ENCODE measurements at places on chromosomes 3 and 15.

DNA sequence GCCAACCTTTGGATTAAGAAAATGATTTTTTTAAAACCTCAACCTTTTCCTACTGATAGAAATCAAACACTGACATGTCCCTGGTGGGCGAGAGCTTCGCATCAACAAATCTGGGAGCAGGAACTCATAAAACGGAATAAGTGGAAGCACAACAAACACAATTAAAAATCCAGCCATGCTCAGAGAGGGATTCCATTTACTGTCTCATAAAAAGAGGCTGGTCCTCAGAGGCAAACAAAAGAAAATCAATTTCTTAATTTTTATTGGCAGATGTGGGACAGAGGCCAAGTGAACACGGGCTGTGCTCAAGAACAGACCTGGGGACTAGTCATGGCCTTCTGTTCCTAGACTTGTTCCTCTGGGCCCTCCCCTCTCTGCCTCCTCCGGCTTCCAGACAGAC, 214.5 kb downstream of the NTRK3 start:
- DNase-seq = no peak

GRCh38 chr3:23762214-23762613, 43.5 kb upstream of the UBE2E1 start:
- no peak for DNase-seq

- DNase-seq = no peak
Measured at GRCh38 chr15:43243020-43243645, 22.3 kb upstream of the EPB42 start.

GRCh38 chr3:140762746-140763145, 84.9 kb downstream of the TRIM42 start:
- no peak for DNase-seq

GRCh38 chr3:79306934-79307570, 460.7 kb downstream of the ROBO1 start:
- DNase-seq = no peak

DNA sequence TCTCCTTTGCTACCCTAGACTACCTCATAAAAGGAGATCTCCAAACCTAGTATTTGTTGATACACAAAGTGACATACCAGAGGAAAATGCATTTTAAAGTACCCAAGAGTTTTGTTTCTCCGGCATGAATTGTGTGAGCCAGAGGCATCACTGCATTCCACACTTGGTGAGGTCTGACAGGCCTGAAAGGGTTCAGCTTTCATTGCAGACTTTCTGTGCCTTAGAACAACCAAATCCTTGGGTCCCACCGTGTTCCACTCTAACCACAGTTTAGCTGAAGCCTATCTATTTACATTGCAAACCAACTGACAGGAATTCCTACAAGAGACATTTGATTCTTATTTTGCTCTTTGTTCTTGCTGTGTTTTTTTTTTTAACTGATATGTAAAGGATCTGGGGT, 21.0 kb upstream of the EID1 start:
- DNase-seq = no peak

- no peak for DNase-seq
Measured at GRCh38 chr3:140160553-140160952, 225.6 kb downstream of the CLSTN2 start.

- DNase-seq = no peak
Measured at GRCh38 chr15:69272139-69272538, 26.6 kb upstream of the PAQR5 start.

DNA sequence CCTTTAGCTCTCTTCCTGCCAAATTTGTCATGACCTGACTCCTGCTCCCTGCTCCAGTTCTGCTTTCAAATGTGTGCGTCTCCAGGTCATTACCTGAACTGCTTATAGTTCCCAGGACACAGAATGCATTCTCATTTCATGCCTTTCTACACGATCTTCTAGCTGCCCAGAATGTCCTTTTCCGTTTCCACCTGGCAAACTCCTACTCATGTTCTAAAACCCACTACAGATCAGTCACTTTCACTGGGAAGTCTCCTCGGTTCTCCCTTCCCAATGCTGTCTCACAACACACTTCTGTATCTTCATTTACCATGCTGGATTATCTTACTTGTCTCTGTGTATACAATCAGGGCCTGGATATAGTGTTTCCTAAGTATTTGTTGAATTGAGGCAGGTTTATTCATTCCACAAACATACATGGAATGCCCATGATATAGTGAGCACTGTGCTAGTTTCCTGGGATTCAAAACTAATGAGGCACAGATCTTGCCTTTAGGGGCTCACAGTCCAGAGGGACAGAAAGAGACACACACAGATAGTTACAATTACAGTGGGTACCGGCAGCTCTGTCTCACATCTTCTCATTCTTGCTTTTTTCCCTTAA, 1.6 kb upstream of the NOX5 start:
- no peak for DNase-seq

GRCh38 chr15:33706173-33706572, 262.1 kb upstream of the CHRM5 start:
- DNase-seq = no peak

DNA sequence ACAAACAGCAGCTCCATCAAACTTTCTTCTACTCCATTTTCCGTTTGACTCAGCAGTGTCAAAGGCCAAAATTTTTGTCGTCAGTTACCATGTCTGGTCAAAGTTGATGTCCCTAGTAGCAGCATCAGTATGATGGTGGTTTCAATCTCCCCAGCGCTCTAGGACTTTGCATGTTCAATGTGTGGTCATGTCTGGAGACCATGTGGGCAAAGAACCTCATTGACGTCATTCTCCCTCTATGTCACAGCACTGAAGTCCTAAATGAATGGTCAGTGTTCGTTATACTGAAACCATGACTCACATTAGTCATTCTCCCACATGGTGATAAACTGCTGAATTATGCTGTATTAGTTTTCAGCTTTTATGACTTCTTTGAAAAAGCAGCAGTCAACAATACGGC, 23.2 kb downstream of the SHC4 start:
- no peak for DNase-seq

GRCh38 chr3:159852821-159853505, 135.7 kb upstream of the IL12A start:
- DNase-seq = peak; percentile 66

DNA sequence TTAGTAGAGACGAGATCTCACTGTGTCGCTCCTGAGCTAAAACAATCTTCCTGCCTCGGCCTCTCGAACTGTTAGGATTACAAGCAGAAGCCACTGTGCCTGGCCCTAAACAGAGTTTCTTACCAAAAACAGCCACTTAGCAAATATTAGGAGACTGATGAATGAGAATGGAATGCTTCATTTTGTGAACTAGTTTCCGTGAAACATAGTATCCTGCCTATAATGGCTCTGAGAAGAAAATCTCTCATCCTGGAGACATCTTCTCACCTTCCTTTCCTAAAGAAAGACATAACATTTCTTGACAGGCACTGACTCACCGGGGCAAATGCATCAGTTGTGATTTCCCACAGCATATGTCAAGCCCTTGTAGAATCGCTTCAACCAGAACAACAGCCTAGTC, 44.9 kb downstream of the GJD2 start:
- DNase-seq = no peak

DNA sequence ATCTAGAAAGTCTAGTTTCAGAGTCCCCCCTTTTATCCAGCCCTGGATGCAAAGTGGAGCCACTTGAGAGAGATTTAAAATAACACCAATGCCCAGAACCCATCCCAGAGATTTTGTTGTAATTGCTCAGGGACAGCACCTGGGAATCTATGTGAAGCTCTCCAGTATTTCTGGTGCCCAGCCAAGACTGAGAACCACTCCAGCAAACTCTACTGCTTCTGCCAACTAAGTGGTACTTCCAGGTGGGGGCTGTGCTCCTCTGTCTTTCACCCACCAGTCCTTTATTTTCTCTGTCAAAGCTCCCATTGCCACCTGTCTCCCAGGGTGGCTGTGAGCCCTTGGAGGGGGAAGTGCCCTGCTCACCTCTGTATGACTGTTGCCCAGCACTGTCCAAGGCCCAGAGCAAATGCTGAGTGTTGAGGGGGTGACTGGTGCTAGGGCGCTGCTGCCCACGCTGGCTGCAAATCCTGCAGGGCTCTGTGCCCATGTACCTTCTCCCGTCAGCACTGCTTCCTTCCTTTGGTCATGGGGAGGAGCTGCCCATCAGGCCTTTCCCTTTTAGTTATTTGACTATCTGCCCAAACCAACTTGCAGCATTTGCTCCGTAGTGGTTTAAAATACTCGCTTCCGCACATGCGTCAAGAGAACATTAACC, 9.4 kb downstream of the CLSTN2 start:
- no peak for DNase-seq

- no peak for DNase-seq
Measured at GRCh38 chr3:128697341-128697740, 28.6 kb upstream of the RAB7A start.

DNA sequence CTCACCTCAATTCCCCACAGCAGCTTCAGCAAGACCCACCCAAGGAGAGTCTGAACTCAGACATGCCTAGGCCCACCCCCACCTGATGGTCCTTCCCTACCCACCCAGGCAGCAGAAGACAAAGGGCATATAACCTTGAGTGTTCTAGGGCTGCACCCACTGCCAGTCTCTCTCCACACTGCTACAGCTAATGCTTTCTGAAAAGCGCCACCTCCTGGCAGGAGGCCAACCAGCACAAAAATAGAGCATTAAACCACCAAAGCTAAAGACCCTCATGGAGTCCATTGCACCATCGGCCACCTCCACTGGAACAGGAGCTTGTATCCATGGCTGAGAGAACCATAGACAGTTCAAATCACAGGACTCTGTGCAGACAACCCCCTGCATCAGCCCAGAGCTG, 11.3 kb upstream of the RPL39L start:
- no peak for DNase-seq

DNA sequence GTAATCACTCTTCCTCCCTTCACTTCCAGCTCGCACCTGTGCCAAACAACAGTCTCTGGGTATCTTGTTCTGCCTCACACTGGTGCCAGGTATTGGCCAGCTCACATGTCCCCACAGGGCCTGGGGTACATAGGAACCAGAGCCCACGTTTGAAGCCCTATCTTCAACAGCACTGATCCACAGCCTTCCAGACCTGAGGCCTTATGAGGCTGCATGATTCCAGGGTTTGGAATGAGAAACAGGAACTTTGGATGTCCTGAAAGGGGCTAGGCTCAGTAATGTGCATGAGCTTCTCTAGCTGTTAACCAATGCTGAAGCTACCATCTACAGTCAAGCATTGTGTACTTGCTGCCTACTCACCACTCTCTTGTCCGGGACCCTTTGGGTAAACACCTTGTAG, 92.4 kb downstream of the GPR156 start:
- no peak for DNase-seq

DNA sequence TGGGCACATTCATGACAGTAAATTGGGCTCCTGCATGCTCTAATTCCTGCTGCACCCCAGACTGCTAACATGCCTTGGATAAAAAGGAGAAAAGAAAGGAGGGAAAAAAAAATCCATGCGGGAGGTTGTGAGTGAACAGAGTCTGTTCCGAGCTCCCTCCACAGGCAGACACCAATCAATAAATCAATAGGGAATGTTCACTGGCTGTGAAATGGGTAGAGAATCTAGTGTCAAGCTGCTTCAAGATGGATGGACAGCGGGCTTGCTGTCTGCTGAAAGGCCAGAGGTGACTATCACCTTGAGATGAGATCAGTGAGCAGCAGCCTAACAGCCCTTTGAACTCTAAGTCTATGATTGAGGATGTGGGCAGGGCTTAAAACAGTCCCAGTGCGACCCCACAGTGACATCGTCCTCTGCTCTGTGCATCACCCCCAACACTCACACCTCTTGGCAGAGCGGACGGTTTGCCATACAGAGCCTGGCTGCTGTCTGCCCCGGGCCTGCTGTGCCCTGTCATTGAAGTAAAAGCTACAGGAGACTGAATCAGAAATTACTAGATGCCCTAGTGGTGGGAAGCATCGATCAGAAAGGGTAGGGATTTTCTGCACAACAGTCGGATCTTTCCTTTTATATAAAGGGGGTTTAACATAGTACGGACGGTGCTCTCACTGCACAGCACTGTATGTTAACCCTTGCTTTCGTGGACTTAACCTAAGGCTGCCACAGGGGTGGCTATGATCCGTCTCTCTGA, 247.9 kb upstream of the ONECUT1 start:
- peak; percentile 54 for DNase-seq

DNA sequence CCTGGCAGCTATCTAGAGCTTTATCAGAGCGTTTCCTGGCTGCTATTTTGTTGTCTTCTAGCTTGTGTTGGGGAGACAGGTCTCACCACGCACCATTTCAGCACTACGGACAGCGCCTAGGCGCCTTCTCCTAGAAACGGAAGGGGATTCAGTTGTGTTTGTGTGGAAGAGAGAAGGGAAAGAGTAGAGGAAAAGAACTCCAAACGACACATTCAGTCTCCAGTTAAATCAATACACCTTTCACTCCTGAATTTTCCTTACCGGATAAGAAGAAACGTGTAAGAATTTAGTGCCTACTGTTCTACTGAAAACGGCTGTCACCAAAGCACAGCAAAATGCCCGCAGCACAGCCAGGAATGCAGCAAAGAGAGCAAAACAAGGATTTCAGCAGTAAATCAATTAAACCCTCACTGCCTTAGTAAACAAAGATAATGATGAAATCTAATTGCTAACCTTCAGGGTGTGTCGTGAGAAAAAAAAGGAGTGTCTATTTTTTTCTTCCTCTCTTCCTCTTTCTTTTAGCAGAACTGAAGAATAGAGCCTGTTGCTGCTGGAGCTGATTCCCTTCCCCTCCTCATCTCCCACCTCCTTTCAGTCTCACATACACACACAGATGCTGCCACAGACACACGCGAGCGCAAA, 412 bp upstream of the CTXN2 start:
- DNase-seq = peak; percentile 73

- DNase-seq = peak; percentile 62
Measured at GRCh38 chr3:13452490-13453335, 27.4 kb upstream of the HDAC11 start.

- peak; percentile 79 for DNase-seq
Measured at GRCh38 chr3:13878281-13879101, 1.4 kb downstream of the WNT7A start.

GRCh38 chr3:138114431-138114918, 933 bp downstream of the DZIP1L start:
- peak; percentile 77 for DNase-seq

DNA sequence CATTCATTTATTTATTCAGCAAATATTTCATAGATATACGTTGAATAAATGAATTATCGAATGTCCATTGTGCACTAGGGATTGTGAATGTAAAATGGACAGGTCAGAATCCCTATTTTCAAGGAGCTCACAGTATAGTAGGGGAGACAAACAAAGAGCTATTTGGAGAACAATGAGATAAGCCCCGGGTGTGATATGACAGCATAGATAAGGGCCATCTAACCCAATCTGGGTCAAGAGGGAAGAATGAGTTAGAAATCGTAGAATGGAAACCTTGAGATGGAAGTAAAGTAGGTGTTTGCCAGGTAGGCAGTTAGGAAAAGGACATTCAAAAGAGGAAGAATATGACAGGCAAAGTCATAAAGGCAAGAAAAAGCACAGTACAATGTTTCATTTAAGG, 132.2 kb upstream of the GOLGA6L4 start:
- DNase-seq = no peak

DNA sequence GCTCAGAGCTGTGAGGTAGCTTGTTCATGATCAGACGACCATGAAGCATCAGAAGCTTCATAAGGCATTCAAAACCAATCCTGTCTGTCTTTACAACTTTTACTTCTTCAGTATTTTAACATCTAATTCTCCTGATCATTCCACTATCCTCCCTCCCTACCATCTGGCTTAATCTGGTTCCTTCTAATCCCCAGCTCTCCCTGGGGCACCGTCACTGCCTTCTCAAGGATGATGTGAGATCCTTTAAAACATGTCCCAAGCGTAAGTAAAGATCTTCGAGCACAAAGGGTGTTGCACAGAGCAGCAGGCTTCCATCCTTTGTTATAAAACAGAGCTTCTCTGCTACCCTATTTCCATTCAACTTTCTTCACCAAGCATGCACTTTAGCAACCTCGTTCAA, 362.7 kb upstream of the ARRDC4 start:
- DNase-seq = no peak

- no peak for DNase-seq
Measured at GRCh38 chr3:187873843-187874242, 128.6 kb upstream of the BCL6 start.

GRCh38 chr3:83581546-83581945, 1377.2 kb upstream of the CADM2 start:
- DNase-seq = no peak

Data from retina (tissue), 1 donor.